ENCODE measurements at places on chromosomes 12 and 14. TPM values are rescaled to one million over a fixed set of nuclear protein-coding genes. Genes with fewer than 3 reads are reported as not detected.
A peak's percentile ranks its signal among the peaks of the same experiment; 100 is the strongest.

GRCh38 chr12:105335856-105336255 is 5.4 kb downstream of the C12orf75 start:
- no peaks in the 10 kb centered on the region for H3K36me3 ChIP-seq
- no peak overlapping the region for H3K4me3 ChIP-seq
- peaks cover 40% of the 10 kb centered on the region for H3K4me1 ChIP-seq

DNA sequence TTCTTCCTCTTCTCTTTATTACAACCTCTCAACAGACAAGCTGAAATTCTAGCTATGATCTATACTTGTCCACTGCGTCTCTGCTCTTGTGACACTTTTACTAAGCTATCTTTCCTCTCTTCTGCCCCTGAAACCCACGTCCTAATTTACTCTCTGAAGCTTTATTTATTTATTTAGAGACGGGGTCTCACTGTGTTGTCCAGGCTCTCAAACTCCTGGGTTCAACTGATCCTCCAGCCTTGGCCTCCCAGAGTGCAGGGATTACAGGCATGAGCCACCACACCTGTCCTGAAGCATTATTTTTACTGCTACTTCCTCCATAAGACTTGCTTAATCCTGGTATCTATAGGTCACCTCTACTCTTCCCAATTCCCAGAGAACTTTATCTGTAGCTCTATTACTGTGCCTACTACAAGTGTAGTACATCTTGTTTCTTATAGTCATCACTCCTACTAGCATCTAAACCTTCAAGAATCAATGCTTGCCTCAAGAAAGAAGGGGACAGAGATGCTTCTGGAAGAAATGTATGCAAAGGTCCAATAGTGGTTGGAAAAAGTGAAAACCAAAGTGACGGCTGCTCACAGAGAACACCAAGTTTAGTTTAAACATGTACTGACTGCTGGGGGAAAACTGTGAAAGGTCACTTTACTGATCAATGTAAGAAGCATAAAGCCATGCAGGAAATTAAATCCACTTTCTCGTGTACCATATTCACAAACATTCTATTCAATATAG is 61.3 kb downstream of the MED13L start:
- no peaks in the 10 kb centered on the region for H3K36me3 ChIP-seq
- H3K4me3 ChIP-seq = no peak overlapping the region
- DNase-seq = no peak
- H3K27ac ChIP-seq = peak overlapping the region; percentile 16
- H3K4me1 ChIP-seq = peaks cover 36% of the 10 kb centered on the region

GRCh38 chr12:117421068-117421752 is 59.8 kb upstream of the NOS1 start:
- H3K4me3 ChIP-seq = no peak overlapping the region
- H3K27ac ChIP-seq = no peak overlapping the region
- DNase-seq = no peak
- H3K36me3 ChIP-seq = no peaks in the 10 kb centered on the region

DNA sequence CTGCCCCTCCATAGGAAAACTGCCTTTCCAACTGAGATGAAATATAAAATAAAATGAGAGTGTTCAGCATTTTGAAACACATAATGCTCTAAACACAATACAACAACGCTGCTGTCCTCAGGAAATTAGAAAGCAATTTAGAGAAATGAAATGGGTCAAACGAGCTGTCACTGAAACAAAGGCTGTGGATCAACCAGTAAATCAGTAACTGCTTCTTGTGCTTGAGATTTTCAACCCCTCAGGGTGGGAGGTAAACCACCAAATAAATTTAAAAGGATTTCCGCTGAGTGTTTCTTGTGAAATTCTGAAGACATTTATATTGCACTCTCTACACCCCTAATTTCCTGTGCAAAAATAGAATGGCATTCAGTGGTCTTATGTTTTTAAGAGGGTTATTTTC is 657.1 kb upstream of the SEL1L start:
- DNase-seq = no peak
- H3K27ac ChIP-seq = no peak overlapping the region
- H3K4me3 ChIP-seq = no peak overlapping the region
- no peaks in the 10 kb centered on the region for H3K27me3 ChIP-seq
- H3K36me3 ChIP-seq = no peaks in the 10 kb centered on the region

- no peak overlapping the region for H3K27ac ChIP-seq
- no peak for DNase-seq
- no peaks in the 10 kb centered on the region for H3K4me1 ChIP-seq
- H3K36me3 ChIP-seq = no peaks in the 10 kb centered on the region
Observed at GRCh38 chr12:48356041-48356768, 5.5 kb upstream of the ZNF641 start.

DNA sequence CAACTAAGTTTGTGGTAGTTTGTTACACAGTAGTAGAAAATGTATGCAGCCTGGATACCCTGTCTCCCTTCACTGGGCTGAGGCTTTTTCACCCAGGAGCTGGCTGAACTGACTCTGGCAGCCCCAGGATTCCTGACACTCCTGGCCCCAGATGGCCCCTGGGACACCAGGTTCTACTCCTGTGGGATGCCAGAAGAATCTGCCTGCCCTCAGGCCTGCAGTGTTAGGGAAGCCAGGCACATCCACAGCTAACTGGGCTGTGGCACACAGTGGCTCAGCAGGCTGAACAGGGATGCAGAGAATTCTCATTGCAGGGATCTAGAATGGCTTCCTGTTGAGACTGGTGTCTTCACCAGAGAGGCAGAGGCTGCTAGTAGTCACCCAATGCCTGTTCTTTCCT is 8.5 kb downstream of the IFI27 start:
- no peak overlapping the region for H3K4me3 ChIP-seq
- no peak for DNase-seq
- no peak overlapping the region for H3K27ac ChIP-seq
- H3K4me1 ChIP-seq = no peaks in the 10 kb centered on the region
- no peaks in the 10 kb centered on the region for H3K27me3 ChIP-seq

- DNase-seq = no peak
- H3K4me3 ChIP-seq = no peak overlapping the region
- no peak overlapping the region for H3K27ac ChIP-seq
- H3K27me3 ChIP-seq = no peaks in the 10 kb centered on the region
Observed at GRCh38 chr12:17456486-17456885, 633.5 kb downstream of the RERGL start.

The RPL10L gene
- not detected for total RNA-seq

DNA sequence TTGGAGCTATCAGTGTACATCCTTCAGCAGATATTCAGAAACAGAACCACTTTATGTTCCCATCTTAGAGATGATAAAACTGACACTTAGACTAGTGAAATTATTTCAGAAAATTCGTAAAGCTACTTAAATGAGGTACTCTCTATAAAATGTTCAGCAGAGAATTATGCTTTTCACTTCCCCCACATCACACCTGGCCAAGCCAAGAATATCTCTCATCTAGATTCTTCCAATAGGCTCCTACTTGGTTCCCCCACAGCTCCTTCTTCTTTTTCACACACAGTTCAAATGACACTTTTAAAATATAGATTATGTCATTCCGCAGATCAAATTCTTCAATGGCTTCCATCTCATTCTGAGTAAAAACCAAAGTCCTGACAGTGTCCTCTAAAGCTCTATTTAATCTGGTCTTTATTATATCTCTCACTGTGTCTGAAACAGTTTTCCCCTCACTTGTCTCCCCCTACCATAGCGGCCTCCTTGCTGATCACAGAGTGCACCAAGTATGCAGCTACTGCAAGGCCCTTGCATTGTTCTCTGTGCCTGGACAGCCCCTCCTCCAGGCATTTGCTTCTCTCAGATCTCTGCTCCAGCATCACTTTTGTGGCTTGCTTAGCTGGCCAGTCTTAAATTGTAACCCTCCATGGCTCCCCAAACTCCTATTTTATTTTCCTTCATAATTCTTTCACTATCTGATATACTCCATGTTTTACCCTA is 736.8 kb upstream of the USP15 start:
- no peak overlapping the region for H3K27ac ChIP-seq
- no peaks in the 10 kb centered on the region for H3K4me1 ChIP-seq
- no peak overlapping the region for H3K4me3 ChIP-seq
- no peaks in the 10 kb centered on the region for H3K36me3 ChIP-seq
- no peak for DNase-seq

DNA sequence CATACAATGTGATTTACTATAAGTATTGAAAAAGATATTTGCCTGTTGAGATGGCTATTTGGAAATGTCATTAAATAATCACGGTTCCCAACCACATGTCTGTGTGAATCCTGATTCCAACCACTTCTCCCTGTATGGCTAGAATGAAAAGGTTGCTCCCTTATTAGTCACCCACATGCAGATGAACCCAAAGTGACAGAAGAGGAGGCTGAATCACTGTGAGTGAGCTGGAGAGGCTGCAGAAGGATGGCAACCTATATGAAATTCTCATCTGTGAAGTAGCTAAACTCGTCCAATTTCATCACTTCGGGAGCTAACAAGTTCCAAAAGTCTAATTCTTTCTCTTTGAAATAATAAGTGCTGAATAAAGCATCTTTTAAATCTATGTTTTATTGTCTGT is 300.5 kb downstream of the PRKD1 start:
- no peak overlapping the region for H3K27ac ChIP-seq
- no peaks in the 10 kb centered on the region for H3K27me3 ChIP-seq
- peaks cover 8% of the 10 kb centered on the region for H3K36me3 ChIP-seq
- DNase-seq = no peak

GRCh38 chr12:121003650-121004049 is 12.6 kb downstream of the C12orf43 start:
- peaks cover 5% of the 10 kb centered on the region for H3K36me3 ChIP-seq
- H3K27me3 ChIP-seq = no peaks in the 10 kb centered on the region
- H3K4me3 ChIP-seq = no peak overlapping the region
- no peaks in the 10 kb centered on the region for H3K4me1 ChIP-seq
- no peak for DNase-seq

DNA sequence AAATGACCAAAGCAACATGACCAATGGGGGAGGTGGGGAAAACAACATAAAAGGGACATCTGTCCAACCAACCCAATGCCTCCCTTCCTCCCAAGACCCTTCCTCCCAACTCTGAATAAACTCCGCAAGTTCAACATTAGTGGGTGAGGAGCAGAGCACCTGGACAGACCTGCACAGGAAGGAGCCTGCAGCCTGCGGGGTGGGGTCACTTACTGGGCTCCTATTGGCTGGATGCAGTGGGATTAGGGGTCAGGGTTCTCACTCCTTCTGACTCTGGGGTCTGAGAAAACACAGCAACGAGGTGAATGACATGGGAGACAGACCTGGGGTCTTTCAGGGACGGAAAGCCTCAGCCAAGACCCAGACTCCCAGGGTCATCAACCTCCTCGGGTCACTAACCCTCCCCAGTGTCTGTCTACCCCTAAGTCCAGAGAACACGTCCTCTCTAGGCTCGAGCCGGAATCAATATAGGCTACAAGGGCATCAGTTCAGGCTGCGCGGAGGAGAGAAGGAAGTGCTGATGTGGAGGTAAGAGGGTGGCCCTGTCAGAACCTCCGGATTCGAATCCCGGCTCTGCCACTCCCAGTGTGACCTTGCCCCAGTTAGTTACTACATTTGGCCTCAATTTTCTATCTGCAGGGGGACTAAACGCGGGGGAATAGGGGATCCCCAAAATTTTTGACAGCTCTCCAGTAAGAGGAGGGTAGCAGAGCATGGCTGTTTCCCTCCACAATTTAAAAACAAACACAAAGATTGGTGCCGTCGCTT is 860 bp downstream of the NDRG2 start:
- peak overlapping the region; percentile 65 for H3K4me3 ChIP-seq
- peaks cover 35% of the 10 kb centered on the region for H3K4me1 ChIP-seq
- no peak for DNase-seq
- H3K36me3 ChIP-seq = peaks cover 18% of the 10 kb centered on the region

DNA sequence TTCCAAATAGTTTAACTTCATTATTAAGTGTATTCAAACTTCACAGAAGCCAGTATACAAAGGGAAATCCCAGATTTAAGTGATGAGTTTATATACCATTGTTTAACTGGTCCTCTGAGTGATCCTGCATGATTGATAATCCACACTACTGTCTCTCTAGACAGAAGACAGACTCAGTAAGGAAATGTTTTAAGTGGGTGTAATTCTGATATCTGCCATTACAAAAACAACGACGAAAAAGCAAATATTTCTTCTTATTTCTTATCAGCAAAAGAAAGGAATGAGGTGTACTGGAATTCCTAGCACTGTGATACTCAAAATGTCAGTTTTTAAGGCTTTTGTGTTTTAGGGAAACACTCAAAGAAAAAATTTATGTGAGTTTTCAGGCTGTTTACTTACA is 127.5 kb downstream of the GPHN start:
- DNase-seq = no peak
- no peaks in the 10 kb centered on the region for H3K27me3 ChIP-seq
- no peak overlapping the region for H3K4me3 ChIP-seq
- H3K36me3 ChIP-seq = no peaks in the 10 kb centered on the region

DNA sequence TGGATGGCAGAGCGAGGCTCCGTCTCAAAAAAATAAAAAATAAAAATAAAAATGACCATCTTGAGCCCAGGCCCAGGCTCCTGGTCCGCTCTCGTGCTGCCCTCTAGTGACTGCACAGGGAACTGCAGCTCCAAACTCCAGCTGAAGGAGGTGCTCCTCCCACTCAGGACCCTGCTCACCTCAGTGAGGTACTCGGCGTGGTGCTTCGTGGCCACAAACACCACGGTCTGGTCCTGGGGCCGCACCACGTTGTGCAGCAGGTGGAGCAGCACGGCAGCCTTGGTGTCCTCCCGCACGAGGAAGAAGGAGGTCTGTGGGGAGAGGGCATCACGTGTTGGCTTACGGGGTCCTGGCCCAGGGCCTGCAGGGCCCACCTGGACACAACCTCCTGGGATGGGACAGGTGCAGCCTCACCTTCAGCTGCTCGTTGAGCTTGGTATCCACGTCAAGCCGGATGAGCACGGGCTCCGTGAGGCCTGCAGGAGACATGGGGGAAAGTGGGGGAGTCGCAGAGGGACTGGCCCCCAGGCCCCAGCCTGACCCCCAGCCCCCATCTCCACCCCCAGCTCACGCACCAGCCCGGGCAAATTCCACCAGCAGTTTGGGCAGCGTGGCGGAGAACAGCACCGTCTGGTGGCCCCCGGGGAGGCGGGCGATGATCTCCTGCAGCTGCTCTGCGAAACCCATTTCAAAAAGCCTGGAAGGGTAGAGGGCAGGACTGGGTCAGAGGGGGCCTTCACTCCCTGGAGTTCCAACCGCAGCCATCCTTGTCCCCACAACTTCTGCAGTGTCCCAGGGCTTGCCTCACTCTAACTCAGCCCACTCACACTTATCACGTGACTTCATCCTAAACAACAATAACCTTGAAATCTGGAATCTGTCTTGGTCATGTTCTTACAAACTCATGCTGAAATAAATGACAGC is 10.6 kb downstream of the DDX54 start:
- peak overlapping the region; percentile 28 for H3K27ac ChIP-seq
- no peaks in the 10 kb centered on the region for H3K27me3 ChIP-seq
- peak; percentile 75 for DNase-seq
- peaks cover 66% of the 10 kb centered on the region for H3K36me3 ChIP-seq

The IQSEC3 gene
- total RNA-seq = 2.7 TPM

- no peaks in the 10 kb centered on the region for H3K36me3 ChIP-seq
- peak overlapping the region; percentile 69 for H3K27ac ChIP-seq
Observed at GRCh38 chr12:57133013-57133569, 4.8 kb downstream of the LRP1 start.

The TMEM63C gene
- 0.74 TPM for total RNA-seq

- no peak for DNase-seq
- no peak overlapping the region for H3K27ac ChIP-seq
- H3K4me1 ChIP-seq = peaks cover 75% of the 10 kb centered on the region
- H3K36me3 ChIP-seq = no peaks in the 10 kb centered on the region
- H3K27me3 ChIP-seq = no peaks in the 10 kb centered on the region
- no peak overlapping the region for H3K4me3 ChIP-seq
Observed at GRCh38 chr12:2290091-2290490, 237.3 kb downstream of the CACNA1C start.

- H3K4me3 ChIP-seq = peak overlapping the region; percentile 93
- peak; percentile 59 for DNase-seq
- peak overlapping the region; percentile 76 for H3K27ac ChIP-seq
- peaks cover 25% of the 10 kb centered on the region for H3K4me1 ChIP-seq
Observed at GRCh38 chr12:65826353-65827171, 2.3 kb downstream of the HMGA2 start.

The CRIP1 gene
- 51.1 TPM for total RNA-seq

Measured in cardiac muscle cell (in vitro differentiated cells and primary cell).